ENCODE measurements at places on chromosomes 11 and 22.

GRCh38 chr11:64244107-64244506 is 2.6 kb downstream of the PPP1R14B start:
- DNase-seq: no peak

- DNase-seq: no peak
These were observed 82.4 kb downstream of the MYEOV start for GRCh38 chr11:69376155-69377028.

DNA sequence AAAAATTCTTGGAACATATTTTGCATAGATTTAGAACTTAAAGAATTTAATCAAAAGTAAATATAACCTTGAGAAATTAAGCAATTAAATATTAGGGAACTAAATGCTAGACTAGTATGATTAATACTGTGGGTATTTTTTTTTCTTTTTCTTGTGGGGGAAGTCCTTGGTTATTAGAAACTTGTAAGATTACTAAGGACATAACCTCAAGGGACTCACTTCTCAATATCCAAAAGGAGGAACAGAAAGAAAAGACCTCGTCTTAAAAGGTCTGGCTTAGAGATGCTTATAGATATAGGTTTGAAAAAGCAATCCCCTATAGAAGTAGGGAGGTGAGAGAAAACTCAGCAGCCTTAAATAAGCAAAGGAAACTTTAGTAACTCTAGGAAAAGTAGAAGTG is 368.5 kb downstream of the INSC start:
- DNase-seq: no peak

GRCh38 chr11:57223601-57224000 is 13.4 kb downstream of the APLNR start:
- DNase-seq: no peak

GRCh38 chr22:43880541-43880991 is 11.2 kb downstream of the PNPLA5 start:
- DNase-seq: no peak
